ENCODE measurements at places on chromosomes 2 and 18.

GRCh38 chr2:189783451-189783926 is 650 bp downstream of the ORMDL1 start:
- DNase-seq = peak; percentile 52

DNA sequence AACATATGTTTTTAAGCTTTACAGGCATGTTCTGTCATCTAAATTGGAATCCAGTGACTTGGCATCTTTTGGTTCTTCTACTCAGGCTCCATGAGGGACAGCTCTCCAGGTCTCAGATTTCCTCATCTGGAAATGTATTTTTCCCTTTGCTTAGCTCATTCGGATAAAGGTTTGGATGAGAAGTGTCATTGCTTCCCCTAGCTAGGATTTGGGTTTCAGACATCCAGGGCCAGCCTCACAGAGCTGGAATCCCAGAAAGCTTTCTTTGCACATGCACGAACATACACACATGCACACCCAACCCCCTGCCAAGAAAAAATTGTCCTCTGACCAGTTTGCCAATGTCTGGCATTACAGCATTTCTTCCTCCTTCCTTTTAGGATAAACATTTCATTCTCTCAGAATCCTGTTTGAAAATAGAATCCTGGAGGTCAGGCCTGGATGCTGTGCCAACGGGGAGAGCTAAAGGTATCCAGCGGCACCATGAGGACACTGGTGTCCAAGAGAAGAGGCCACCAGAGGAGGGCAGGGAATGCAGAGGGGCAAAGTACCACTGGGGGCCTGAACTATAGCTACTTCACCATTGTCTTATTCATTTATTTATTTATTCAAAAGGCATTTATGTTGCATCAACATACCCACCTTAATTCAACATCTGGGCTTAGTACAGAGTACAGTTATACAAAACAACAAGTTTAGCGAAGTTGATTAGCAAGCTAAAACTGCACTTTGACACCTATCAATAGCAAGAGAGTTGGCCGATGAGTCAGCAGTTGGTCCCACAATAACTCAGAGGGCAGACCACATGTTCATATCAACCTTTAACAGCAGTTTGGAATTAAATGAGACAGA is 97.9 kb upstream of the ATL2 start:
- DNase-seq = no peak

DNA sequence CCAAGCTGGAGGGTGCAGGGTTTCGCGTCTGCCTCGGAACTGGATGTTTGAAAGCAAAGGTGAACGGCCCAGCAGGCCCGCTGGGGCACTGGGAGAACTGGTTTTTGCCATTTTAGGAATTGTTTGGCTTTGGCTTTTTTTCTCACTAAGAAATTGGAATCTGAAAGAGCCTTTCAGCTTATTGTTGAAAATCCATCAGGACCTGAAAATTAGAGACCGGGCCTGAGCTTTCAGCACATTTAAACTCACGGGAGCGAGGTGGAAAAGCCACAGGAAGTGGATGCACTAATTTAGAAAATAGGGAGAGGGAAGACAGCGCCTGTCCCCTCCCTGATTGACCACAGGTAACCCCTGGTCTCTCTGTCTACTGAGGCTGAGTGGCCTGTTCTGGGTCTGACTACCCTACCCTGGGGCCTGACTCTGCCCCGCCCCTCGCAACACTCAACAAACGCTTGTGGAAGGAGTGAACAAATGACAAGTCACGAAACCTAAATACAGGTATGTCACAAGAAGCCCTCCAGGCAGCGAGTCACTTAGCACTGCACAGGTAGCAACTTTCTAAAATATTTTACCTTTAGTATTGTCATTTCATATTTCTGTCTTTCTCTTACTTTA is 100.3 kb upstream of the MBOAT2 start:
- DNase-seq = no peak

- no peak for DNase-seq
Observed at GRCh38 chr2:38584881-38585280, 17.8 kb downstream of the HNRNPLL start.

Data from foreskin fibroblast (primary cell).